ENCODE measurements at places on chromosomes 6 and 20. TPM values are rescaled to one million over a fixed set of nuclear protein-coding genes. Genes with fewer than 3 reads are reported as not detected.

DNA sequence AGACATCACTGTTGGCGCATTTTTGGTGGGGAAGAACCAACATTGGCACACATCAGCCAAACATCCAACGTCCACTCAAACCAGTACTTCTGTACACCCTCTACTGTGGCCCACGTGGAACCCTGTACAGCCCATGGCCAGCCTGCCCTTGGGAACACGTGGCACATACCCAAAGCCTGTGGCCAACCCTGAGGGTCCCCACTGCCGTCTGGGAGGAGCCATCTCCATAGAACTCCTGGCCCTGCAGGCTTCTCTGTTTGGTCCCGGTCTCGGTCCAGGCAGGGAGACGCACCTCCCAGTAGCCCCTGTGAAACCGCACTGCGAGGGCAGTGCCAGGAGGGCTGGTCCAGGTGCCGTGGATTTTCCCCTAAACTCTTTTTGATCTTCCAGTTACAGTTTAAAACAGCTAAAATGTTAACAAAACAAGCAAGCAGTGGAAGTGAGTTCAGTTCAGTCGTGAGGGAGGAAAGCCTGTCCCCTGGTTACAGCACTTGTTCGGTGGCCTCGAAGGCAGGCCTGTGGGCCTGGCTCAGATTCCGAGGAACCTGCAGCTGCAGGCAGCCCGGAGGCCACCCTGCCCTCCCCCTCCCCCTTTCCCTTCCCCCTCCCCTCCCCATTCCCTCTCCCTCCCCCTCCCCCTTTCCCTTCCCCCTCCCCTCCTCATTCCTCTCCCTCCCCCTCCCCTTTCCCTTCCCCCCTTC, 233.7 kb downstream of the DLL1 start:
- no peak overlapping the region for H3K27ac ChIP-seq
- no peak overlapping the region for H3K4me3 ChIP-seq
- H3K36me3 ChIP-seq, result no peaks in the 10 kb centered on the region
- H3K4me1 ChIP-seq, result no peaks in the 10 kb centered on the region
- H3K27me3 ChIP-seq, result no peaks in the 10 kb centered on the region
- DNase-seq, result no peak

- no peak overlapping the region for H3K27ac ChIP-seq
- H3K36me3 ChIP-seq, result peaks cover 38% of the 10 kb centered on the region
- H3K27me3 ChIP-seq, result no peaks in the 10 kb centered on the region
- H3K4me1 ChIP-seq, result peaks cover 3% of the 10 kb centered on the region
- no peak overlapping the region for H3K4me3 ChIP-seq
These were observed 9.1 kb upstream of the ZNFX1 start for GRCh38 chr20:49286689-49287551.

- H3K27ac ChIP-seq, result peak within 1 kb of the TSS; percentile 98
- H3K4me3 ChIP-seq, result peak within 1 kb of the TSS; percentile 84
- H3K4me1 ChIP-seq, result no peaks in the 10 kb centered on the region
These were observed at the start of gene RNF146 for GRCh38 chr6:127266178-127266891. RNF146 (plus strand) TSS chr6:127266864; CDS start chr6:127280339, 13,475 bp downstream.

- H3K4me3 ChIP-seq, result no peak overlapping the region
- H3K36me3 ChIP-seq, result no peaks in the 10 kb centered on the region
- H3K4me1 ChIP-seq, result peaks cover 4% of the 10 kb centered on the region
- DNase-seq, result no peak
These were observed 78.6 kb downstream of the KIF13A start for GRCh38 chr6:17908831-17909230.

DNA sequence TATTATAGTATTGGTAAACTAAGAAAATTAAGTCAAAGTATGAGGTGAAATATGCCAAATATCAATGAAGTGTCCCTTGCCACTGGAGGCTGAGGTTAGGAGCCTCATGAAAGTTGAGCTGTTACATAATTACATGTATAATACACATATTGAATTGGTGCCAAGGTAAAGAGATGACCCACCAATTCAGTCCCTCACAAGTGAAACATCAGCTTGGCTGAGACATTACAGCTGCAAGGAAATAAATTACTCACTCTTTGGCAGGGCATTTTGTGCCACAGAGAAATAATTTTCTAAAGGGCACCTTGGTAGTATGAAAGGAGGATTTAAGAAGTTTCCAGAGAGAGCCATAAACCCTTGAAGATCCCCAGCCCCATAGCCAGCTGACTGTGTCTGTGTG, 127.4 kb downstream of the ADGRG6 start:
- H3K4me3 ChIP-seq, result no peak overlapping the region
- H3K27ac ChIP-seq, result no peak overlapping the region
- no peak for DNase-seq
- H3K4me1 ChIP-seq, result no peaks in the 10 kb centered on the region

- no peaks in the 10 kb centered on the region for H3K27me3 ChIP-seq
- no peak for DNase-seq
- no peaks in the 10 kb centered on the region for H3K4me1 ChIP-seq
- H3K27ac ChIP-seq, result no peak overlapping the region
- no peak overlapping the region for H3K4me3 ChIP-seq
- H3K36me3 ChIP-seq, result no peaks in the 10 kb centered on the region
These were observed 264.0 kb downstream of the PRKN start for GRCh38 chr6:162463576-162463975.

GRCh38 chr20:11790046-11790445, 127.6 kb upstream of the BTBD3 start:
- no peaks in the 10 kb centered on the region for H3K27me3 ChIP-seq
- H3K4me3 ChIP-seq, result no peak overlapping the region
- no peaks in the 10 kb centered on the region for H3K4me1 ChIP-seq
- no peaks in the 10 kb centered on the region for H3K36me3 ChIP-seq
- H3K27ac ChIP-seq, result no peak overlapping the region

- H3K27me3 ChIP-seq, result no peaks in the 10 kb centered on the region
- H3K27ac ChIP-seq, result no peak overlapping the region
- H3K4me1 ChIP-seq, result no peaks in the 10 kb centered on the region
- no peak for DNase-seq
- H3K4me3 ChIP-seq, result no peak overlapping the region
These were observed 60.5 kb upstream of the SLC22A23 start for GRCh38 chr6:3517350-3517749.

BPIFB4 gene
- total RNA-seq, result not detected

DNA sequence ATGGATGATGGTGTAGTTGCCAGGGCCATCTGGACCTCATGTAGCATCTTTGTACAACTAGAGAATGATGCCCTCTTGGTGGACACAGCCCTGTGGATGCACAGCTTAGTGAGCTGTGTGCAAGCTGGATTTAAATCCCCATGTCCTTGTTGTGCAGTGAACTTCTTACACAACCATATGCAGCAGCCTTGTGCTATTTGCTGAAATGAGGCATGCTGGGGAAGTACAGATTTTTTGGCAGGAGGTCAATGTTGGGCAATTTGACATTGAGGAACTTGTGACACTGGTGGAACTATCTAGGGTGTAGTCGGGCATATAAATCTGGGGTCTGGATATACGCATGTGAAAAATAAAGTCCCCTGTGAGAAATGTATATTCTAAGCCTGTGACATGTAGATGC, 5.8 kb upstream of the CDC5L start:
- no peak overlapping the region for H3K4me3 ChIP-seq
- DNase-seq, result no peak
- no peaks in the 10 kb centered on the region for H3K27me3 ChIP-seq

PROKR2 gene
- total RNA-seq, result not detected

EFCAB8 gene
- total RNA-seq, result 0.87 TPM

DNA sequence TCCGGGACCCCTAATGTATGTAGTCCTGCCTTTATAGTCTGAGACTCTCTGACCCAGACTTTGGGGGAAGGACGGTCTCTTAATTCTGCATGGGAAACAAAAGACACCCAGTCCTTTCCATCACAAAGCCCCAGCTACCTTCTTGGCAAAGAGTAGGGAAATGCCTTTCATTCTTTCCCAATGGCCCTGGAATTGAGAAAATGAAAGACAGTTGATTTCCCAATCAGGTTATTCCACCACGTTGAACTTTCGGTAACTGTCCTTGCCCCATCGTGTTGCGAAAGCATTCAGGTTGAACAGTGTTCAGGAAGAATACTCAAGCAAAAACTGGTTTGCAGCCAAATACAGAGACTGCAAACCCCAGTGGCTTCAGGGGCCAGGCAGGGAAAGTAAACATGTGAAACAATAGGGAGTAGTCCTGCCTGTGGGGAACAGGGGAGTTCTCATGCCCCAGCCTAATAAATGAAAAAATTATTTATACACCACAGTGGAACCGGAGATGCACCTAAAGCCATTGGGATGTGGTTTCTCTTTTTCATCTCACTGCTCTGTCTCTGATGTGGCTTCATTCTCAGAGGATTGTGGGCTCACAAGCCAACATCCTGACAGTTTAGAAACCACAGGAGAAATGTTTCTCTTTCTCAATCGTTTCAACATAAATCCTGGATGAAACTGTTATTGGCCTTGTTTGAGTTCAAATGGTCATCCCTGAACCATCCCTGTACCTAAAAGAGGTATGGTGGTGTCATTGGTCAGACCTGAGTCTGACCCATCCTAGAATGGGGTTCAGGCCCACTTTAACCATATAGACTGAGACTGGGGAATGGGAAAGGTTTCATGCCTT, 44.2 kb upstream of the SLC9A8 start:
- H3K27me3 ChIP-seq, result no peaks in the 10 kb centered on the region
- no peaks in the 10 kb centered on the region for H3K4me1 ChIP-seq
- H3K4me3 ChIP-seq, result no peak overlapping the region
- H3K36me3 ChIP-seq, result no peaks in the 10 kb centered on the region
- peak; percentile 90 for DNase-seq

DNA sequence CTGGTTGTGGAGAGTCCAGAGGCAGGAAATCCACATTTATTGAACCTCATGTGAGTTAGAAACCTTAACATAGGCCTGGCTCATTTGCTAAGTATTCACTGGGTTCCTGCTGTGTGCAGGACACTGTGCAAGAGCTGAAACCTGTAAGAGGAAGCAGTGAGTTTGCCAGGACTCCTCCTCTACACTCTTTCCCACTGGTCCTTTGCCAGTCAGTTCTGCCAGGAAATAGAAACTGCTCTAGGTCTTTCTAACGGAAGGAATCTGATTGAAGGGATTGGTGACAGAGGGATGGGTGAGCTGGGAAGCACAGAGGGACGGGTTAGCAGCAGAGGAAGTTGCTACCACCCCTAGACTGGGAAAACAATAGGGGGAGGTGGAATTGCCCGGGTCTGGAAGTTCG, 234.2 kb upstream of the ECI2 start:
- no peaks in the 10 kb centered on the region for H3K36me3 ChIP-seq
- no peaks in the 10 kb centered on the region for H3K4me1 ChIP-seq
- no peak for DNase-seq
- H3K27me3 ChIP-seq, result no peaks in the 10 kb centered on the region
- H3K4me3 ChIP-seq, result no peak overlapping the region

- H3K27ac ChIP-seq, result no peak overlapping the region
- H3K4me3 ChIP-seq, result no peak overlapping the region
- H3K4me1 ChIP-seq, result no peaks in the 10 kb centered on the region
These were observed 39.2 kb upstream of the SPACA1 start for GRCh38 chr6:88008411-88008810.

GRCh38 chr6:20169786-20170185, 42.5 kb downstream of the MBOAT1 start:
- H3K36me3 ChIP-seq, result no peaks in the 10 kb centered on the region
- no peak overlapping the region for H3K4me3 ChIP-seq
- no peak for DNase-seq
- H3K27ac ChIP-seq, result no peak overlapping the region
- no peaks in the 10 kb centered on the region for H3K27me3 ChIP-seq

DNA sequence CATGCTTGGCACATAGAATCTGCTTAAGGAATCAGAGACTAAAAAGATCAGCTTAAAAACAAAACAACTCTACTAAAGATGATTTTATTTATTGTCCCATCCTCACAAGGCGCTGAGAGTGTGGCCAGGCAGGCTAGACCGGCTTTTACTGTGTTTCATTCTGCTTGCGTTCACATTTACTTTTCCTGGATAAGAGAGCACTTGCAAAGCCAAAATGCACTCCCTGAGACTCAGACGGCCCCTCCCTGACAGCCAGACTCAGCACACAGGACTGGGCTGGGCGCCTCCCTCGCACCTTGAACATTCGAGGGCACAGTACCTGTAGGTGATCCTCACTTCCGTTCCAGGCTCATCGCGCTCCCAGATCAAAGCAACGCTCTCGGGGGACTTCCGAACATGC, 10.2 kb downstream of the ACSS1 start:
- peak overlapping the region; percentile 39 for H3K27ac ChIP-seq
- H3K4me1 ChIP-seq, result peaks cover 25% of the 10 kb centered on the region
- H3K36me3 ChIP-seq, result no peaks in the 10 kb centered on the region
- no peak overlapping the region for H3K4me3 ChIP-seq
- peak; percentile 81 for DNase-seq
- H3K27me3 ChIP-seq, result no peaks in the 10 kb centered on the region

DNA sequence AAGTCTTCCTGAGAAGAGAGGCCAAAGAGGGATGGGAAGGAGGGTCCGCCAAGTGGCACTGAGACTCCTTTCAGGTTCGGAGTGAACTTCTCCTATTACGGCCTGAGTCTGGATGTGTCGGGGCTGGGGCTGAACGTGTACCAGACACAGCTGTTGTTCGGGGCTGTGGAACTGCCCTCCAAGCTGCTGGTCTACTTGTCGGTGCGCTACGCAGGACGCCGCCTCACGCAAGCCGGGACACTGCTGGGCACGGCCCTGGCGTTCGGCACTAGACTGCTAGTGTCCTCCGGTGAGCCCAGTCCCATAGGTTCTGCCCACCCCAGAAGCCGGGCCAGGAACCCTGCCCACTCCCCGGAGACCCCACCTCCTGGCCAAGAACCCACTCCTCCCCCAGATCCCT, 4.1 kb downstream of the SLC22A7 start:
- H3K27ac ChIP-seq, result no peak overlapping the region
- no peaks in the 10 kb centered on the region for H3K4me1 ChIP-seq
- H3K27me3 ChIP-seq, result no peaks in the 10 kb centered on the region
- no peaks in the 10 kb centered on the region for H3K36me3 ChIP-seq

SLC22A3 gene
- 50.2 TPM for total RNA-seq

DNA sequence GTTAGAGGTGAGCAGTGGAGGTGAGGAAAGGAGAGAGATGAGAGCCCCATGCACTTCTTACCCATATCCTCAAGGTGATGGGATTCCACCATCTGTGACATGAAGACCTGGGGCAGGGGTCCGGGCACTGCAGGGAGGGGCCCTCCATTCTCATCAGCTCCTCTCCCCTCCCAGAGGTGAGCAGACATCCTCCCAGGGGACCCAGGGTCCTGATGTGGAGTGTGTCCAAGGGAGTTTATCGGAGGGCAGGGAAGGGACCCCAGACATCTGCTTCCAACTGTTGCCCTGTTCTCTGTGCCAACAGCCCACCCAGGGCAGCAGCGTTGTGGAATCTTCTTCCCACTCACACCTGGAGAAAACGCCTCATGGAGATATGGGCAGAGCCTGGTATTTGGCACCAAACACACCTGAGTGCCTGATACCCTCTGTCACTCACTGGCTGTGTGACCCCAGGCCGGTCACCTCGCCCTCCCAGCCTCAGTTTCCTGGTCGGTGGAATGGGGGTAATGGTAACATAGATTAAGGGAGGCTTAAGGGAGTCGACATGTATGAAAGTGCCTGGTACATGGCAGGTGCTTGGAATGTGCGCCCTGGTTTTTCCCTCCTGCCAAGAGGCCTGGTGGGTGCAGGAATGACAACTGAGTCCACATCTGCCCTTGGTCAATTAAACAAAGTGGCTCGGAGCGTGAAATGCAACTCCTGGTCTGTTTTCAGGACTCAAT, 227.9 kb downstream of the PREX1 start:
- H3K27ac ChIP-seq, result no peak overlapping the region
- H3K27me3 ChIP-seq, result no peaks in the 10 kb centered on the region
- DNase-seq, result no peak
- peaks cover 2% of the 10 kb centered on the region for H3K4me1 ChIP-seq
- no peak overlapping the region for H3K4me3 ChIP-seq
- H3K36me3 ChIP-seq, result no peaks in the 10 kb centered on the region

- no peaks in the 10 kb centered on the region for H3K4me1 ChIP-seq
- H3K36me3 ChIP-seq, result no peaks in the 10 kb centered on the region
- H3K4me3 ChIP-seq, result no peak overlapping the region
- H3K27ac ChIP-seq, result no peak overlapping the region
- H3K27me3 ChIP-seq, result no peaks in the 10 kb centered on the region
These were observed 182.7 kb upstream of the FERMT1 start for GRCh38 chr20:6305536-6305935.

RAD21L1 gene
- total RNA-seq, result not detected
